ENCODE measurements at places on chromosomes 1 and 21. TPM values are rescaled to one million over a fixed set of nuclear protein-coding genes. Genes with fewer than 3 reads are reported as not detected.

GJA5 gene
- total RNA-seq: under 0.01 TPM

NBPF6 gene
- not detected for total RNA-seq

NPPB gene
- total RNA-seq: 4.7 TPM

KLHDC8A gene
- not detected for total RNA-seq
